ENCODE measurements at places on chromosomes 5 and 9.

DNA sequence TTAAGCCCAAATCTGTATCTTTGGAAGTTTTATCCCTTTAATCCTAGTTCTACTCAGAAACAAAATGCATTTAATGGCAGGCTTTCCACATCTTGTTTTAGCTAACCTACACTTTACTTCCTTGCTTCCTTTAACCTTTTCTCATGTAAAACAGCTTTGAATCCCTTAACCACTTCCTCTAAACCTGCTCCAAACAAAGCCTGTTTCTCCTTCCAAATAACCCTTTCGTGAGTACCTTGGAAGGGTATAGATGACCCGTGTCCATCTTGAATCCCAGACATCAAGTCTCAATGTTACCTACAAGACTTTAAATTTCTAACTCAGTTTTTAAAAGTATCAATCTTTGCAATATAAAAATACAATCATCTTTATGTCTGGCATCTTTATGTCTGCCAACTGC, 78.4 kb downstream of the DROSHA start:
- no peak for DNase-seq

DNA sequence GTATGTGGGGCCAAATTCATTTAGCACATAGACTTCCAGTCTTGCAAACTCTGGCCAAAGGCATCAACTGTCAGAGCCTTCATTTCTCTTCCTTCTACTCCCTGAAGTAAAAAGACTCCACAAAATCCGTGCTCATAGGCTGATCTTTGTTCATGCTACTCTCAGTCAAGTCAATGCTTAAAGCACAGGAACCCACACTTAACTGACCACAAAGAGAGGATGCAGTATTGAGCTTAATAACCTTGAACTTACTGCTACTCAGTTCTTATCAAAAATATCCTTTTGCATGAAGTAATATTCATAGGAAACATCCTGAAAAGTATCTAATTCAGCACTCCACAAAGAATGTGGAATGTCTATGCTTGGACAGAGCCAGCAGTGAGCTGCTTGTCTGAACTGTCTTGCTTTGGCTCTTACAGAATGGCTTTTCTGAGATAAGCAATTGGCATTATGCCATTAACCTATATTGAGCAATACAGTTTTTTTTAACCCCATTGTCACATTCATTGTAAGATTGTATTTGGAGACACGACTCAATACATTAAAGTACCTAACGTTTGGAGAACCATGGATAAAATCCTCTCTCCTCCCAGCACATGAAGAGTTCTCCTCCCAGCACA, 21.7 kb downstream of the LPAR1 start:
- DNase-seq, result peak; percentile 43

- peak; percentile 49 for DNase-seq
These were observed 83.5 kb upstream of the MINAR2 start for GRCh38 chr5:129664336-129664937.

DNA sequence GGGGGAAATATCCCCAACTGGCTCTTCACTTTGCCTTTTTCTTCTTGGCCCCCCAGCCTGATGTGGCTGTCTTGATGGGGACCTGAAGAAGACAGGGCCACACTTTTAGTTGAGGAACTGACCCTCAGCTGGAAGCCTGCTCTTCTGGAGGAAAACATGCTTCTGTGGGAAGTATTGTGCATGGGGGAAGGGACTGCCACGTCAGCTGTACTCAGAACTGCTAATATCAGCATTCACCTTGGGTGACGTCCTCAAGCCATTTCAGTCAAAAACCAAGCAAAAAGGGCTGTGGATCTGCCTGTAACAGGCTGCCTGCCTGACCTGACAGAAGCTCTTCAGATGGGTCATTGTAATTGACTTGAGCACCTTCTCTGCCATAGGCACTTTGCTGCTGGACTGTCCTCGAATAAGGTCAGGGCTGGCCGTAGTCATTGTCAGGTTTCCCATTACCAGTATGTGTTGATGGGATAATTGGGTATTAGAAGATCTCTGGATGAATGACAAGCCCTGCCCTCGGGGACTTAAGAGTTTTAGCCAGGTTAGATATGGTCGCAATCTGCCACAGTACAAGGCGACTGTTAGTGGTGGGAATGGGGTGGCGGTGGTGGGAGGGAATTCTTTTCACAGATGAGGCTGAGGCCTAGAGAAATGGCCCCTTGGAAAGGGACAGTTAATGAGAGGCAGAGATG, 10.4 kb downstream of the RAI14 start:
- no peak for DNase-seq

- DNase-seq, result peak; percentile 71
These were observed 4.6 kb downstream of the BICD2 start for GRCh38 chr9:92760070-92760469.

GRCh38 chr5:42035526-42035925, 110.4 kb downstream of the FBXO4 start:
- DNase-seq, result no peak

DNA sequence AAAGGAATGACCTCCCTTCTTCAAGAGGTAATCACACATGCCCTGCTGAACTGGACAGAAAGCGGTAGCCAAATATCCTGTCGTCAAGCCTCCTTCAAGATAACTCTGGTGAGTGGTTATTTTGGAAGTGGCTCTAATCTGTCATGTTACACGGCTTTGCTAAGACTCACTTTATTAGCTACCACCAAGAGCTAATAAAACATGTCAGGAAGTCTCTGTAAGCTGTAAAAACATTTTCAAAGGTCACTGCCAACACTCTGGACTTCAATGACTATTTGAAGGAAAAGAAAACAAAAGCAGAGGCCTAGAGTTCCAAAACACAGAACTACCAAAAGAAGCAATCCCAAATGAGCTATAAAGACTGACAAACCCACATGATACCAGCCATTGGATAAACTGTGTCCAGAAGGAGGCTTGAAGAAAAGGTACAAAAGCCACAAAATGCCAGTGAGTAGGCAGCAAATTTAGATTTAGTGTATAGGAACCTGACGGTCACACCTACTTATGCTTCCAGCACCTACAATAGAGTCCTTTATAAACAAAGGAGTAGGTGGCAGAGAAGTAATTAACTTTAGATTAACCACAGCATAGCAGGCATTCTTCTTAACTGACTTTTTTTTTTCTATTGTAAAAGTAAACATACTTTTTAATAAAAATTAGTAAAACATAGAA, 97.3 kb upstream of the EQTN start:
- no peak for DNase-seq

- DNase-seq, result peak; percentile 61
These were observed 159.9 kb upstream of the RAI14 start for GRCh38 chr5:34496260-34496691.

DNA sequence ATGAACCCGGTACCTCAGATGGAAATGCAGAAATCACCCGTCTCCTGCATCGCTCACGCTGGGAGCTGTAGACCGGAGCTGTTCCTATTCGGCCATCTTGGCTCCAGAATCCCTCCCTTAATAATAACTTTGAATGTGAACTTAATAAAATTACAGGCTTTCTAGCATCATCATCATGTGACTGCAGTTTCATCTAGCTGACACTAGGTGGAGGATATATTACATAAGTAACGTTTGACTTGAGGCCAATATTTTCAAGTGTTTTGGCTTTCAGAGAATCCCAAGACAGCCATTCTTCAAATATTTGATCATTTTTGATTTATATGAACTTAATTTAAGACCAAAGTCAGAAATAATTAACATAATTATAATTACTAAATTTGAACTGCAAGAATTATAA, 474.9 kb upstream of the CDH10 start:
- peak; percentile 32 for DNase-seq

DNA sequence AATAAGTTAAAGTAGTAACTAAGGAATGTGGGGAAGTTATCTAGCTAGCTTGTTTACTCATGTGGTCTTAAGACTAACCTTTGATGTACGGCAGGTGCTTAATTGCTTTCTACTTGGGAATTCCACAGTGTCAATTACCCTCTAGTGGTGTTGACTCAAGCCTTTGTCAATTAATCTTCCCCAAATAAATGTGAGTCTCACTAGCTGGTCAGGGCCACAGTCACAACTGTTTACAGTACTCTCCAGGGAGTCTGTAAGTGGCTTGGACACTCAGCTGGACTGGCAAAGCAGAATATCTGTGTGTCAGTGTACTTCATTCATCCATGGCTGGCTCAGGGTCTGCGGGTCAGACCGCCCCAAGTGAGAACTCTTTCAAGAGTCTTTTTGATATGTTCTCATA, 30.8 kb downstream of the SMIM3 start:
- DNase-seq, result no peak

All from GM03348 (cell line).